RKO (cell line): ENCODE measurements at places on chromosomes 6 and 20.

- no peak for DNase-seq
Measured at GRCh38 chr20:39877788-39878187, 811.2 kb downstream of the MAFB start.

DNA sequence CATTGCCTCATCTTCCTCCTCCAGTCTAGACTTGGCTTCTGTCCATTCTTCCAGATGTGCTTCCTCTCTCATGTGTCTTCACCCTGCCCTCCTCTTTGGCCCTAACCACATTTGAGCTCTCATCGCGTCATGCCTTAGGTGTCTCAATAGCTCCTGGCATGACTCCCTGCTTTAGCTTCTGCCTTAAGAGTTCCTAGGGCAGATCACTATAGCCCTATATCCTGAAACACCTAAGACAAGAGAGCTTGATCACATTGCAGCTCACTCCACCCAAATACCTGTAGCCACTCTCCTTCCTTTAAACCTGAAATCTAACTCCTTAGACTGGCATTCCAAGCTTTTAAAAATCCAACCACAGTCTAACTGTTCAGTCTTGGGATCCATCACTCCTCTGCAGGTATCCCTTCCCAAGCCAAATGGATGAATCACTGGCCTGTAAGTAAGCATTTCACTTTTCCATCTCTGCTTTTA lies 69.0 kb upstream of the STXBP5 start:
- no peak for DNase-seq

GRCh38 chr20:32141465-32141980 lies 32.0 kb downstream of the TM9SF4 start:
- DNase-seq: no peak

GRCh38 chr6:81307651-81308214 lies 444.7 kb downstream of the TENT5A start:
- DNase-seq: no peak
